ENCODE measurements at places on chromosomes 4 and X.

DNA sequence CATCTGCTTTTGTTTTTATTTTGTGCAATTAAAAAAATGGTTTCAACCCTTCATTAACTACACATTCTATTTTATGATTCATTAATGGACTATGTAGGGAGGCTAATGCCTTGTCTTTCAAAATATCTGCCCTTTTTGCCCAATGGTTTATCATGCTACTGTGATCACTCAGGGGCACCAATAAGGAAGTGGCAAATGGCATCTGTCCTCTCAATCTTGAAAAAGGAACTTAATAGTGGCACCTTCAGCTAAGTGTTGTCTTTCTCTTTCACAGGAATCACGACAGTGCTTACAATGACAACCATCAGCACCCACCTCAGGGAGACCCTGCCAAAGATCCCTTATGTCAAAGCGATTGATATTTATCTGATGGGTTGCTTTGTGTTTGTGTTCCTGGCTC is 57.1 kb downstream of the COMMD8 start:
- no peak for DNase-seq

DNA sequence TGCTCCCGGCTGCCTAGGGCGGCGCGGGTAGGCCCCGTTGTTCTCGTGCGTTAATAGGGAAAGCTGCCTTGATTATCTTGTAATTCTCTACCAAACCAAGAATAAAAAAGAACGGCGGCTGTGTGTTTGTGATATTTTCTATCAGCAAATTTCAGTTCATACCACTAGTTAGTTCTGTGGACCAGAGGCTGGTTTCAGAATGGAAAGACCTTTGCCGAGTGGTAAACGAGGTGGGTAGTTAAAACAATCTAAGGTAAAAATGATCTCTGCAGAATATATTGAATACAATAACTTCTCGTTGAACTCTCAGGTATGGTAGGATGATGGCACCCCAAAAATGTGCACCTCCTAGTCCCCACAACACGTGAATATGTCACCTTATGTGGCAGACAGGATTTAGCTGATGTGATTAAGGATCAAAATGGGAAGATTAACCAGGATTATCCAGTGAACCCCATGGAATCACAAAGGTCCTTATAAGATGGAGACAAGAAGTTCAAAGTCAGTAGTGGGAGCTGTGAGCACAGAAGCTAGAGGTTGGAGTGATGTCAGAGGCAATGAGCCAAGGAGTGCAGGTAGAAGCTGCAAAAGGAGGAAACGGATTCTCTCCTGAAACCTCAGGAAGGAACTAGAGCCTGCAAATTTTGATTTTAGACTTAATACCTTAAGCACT is 574 bp upstream of the CFAP97 start:
- no peak for DNase-seq

GRCh38 chr4:23614284-23614892 is 275.5 kb downstream of the PPARGC1A start:
- DNase-seq: no peak

GRCh38 chr4:176448761-176449160 is 129.0 kb downstream of the SPCS3 start:
- DNase-seq: no peak

DNA sequence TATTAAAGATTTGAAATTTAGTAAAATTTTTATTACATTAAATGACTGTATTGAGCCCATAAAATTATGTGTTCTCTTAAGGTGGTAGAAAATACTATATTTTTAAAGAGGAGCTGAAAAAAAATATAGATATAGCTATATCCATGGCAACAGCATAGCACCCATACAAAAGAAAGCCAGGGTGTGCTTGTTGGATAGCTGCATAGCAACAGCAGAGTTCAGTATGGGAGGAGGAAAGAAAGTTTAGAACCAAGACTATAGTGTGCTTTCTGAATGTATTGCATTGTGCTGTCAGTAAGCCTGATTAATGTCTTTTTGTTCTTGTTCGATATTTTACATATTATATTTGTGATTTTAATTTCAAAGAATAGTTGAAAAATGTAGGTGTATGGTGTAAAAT is 78.4 kb downstream of the GRID2 start:
- no peak for DNase-seq

DNA sequence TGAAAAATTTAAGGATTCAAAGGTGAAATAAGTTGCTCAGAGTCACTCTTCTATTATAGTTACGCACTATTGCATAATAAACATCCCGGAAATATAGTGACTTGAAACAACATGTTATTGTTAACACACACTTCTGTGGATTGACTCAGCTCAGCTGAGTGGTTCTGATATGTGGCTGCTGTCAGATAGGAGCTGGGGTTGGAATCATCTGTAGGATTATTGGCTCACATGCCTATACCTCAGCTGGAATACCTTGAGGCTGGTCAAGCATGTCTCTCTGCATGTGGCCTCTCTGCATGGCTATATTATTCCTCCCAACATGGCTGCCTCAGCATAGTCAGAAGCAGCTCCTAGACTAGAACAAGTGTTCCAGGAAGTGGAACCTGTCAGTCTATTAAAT is 486.7 kb upstream of the MAGEB2 start:
- no peak for DNase-seq

DNA sequence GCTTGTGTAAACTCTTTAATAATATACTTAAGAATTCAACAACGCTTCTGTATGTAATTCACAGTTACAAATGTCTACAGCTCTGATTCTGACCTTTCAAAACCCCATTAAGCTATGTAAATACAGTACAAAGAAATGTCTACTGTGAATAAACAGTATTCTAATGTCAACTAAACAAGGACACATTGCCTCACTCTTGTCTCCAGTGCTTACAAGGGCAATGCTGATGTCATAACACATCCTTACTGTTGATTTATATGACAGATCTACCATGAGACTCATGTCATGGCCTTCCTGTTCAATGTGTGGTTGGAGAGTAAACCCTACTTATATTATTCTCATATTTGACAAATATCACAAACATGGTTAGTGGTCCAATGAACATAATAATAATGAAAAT is 256.1 kb upstream of the ADGRL3 start:
- no peak for DNase-seq

DNA sequence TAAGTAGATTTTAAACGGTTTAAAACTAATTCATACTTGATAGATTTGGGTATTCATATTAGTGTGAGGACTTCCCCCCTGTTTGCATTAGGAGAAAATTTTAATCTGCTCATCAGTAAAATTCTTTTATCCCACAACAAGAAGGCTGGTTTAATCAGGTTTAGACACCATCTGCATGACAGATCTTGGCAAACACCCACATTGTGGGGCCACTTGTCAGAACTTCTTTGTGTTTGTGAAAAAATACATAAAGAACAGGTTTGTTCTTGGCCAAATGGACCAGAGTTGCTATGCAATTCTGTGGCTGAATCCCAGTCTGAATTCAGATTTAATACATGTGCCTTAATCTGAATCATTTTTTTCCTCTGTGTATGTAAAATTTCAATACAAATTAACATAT is 121.1 kb downstream of the REPS2 start:
- no peak for DNase-seq

- no peak for DNase-seq
Observed at GRCh38 chr4:84916227-84916626, 50.3 kb downstream of the WDFY3 start.

- DNase-seq: no peak
Observed at GRCh38 chrX:104334971-104335370, 80.2 kb upstream of the ESX1 start.

DNA sequence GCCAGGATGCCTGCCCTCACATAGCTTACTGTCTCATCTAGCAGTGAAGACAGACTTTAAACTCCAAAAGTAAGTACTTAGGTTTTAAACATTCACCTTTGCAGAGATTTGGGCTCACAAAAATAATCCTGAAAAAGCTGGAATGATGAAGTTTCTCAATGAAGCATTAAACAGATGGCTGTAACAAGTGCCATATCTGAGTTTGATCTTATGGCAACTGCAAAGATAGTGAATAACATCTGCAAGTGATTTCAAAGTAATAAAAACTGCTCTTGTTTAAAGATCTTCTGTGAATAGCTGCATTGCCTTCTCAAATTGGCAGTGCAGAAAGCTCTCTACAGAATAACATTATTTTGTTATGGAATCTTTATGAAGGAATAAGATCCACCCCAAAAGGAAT is 271.2 kb upstream of the SMIM31 start:
- DNase-seq: no peak

DNA sequence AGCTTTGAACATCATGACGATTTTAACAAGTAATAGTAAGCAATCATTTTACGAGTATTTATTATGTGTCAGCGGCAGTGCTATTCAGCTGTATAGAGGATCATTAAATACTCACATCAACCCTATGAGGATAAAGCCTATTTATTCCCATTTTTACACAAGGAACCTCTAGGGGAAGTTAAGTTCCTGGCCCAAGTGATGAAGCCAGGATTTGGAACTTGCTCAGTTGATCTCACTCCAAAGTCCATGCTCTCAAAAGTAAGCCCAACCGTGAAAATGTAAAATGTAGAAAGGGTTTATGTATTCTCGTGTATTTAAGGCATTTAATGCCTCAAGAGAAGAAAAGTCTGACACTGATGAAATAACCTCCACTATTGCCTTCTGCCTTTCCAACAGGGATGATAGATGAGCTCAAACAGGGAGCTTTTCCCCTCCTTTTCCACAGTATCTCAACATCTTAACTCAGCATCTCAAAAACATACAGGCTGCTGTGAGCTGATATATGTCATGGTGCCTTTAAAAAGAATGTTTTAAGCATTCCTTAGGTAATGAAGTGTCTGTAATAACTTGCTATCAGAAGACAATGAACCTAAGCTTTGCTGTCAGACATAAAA is 35.0 kb upstream of the PLA2G12A start:
- no peak for DNase-seq

DNA sequence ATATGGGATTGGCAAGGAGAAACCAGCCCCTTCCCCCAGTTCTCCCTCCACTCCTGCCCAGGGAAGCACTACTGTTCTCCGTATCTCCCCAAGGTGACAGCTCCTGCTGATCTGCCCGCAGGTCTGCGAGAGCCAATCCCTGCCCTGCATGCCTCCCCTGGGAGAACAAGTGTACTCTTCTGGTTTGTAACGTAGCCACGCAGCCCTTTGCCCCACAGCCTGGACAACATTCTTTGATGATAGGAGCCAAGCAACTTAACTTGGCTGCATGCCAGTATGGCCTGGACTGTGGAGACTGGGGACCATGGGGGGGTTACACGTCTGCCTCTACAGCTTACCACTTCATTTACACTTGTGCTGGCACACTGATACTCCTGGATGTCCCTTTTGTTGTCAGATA is 2.0 kb downstream of the STBD1 start:
- DNase-seq: no peak

DNA sequence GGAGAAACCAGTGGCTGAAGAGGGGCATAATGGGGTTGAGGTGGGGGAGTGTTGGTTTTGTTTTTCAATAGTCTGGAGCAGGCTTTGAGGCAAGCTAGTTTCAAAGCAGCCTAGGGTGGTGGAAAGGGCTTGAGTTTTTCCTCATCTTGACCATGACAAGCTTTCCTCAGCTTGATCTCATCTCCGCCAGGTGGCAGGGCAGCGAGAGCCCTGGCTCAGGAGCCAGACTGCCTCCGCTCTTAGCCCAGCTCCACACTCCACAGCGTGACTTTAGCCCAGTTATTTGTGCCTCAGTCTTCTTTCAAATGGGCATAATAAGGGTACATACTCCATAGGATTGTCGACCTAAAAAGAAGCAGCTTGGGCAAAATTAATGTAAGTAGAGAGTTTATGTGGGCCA is 29.9 kb upstream of the SOWAHD start:
- DNase-seq: no peak

- DNase-seq: no peak
Observed at GRCh38 chrX:31497086-31497485, 425.2 kb upstream of the FTHL17 start.

DNA sequence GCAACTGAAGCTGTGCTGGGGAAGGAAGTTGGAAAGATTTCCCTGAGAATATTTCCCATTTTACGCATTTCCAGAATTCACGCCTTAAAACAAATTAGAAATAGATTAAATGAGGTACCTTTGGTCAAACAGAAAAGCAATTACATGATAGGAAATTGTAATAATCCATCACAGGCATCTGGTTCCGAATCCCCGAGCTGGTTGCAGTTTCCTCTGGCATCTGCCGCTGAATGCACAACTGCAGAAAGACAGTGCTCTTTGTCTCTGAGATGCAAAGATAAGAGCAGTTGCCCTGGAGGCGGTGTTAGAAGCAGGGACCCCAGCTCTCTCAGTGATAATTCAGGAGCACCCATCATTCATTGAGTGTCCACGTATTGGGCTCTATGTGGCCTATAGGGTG is 224.4 kb downstream of the LDB2 start:
- no peak for DNase-seq

- DNase-seq: peak; percentile 10
Observed at GRCh38 chrX:17944833-17945497, 83.9 kb upstream of the RAI2 start.

DNA sequence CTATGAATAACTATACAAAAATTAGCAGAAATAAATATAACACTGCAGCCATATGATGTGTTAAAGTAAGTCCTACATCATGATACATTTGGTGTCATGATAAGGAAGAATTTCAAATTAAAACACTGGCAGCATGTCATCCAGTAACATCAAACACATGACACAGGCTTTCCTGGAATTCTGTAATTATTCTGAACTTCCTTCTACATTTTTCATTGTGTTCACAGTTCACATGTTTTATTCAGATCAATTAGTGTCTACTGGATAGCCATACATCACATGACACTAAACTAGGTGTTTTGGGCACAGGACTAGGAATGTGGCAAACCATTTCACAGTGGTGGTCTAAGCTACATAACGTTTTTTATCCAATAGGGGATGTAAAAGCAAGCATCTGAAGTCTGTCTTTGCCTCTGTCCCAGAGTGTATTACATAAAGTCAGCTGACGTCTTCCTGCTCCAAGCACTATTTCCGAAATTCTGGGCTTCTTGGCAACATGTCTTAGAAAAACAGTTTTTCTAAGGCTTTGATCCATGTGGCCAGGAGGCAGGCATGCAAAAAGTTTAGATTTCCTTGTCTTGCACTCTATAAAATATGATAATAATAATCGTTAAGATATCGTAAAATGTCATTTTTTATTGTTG is 707.9 kb downstream of the CENPC start:
- no peak for DNase-seq

GRCh38 chr4:169164669-169165415 is 105.9 kb downstream of the SH3RF1 start:
- DNase-seq: no peak

GRCh38 chrX:111719426-111720210 is 38.6 kb downstream of the ALG13 start:
- DNase-seq: no peak

- no peak for DNase-seq
Observed at GRCh38 chr4:106090826-106091225, 195.6 kb downstream of the NPNT start.

GRCh38 chrX:147875866-147876596 is 35.7 kb upstream of the FMR1 start:
- DNase-seq: no peak

DNA sequence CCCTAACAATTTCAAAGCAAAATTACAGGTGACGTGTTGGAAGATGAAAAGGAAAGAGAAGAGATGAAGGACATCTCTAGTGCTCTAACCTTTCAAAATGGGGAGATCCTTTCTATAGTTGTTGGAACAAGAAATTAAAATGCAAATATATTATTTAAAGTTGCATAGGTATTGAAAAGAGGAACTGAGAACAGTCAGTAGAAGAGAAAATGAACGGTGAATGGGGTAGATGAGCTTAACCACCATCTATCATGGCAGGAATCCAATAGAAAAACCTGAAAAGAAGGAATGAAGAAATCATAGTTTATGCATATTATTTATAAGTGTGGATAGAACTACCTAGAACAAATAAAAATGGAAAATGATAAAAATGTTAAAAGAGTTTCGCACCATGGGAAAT is 42.0 kb downstream of the ANXA5 start:
- DNase-seq: no peak

GRCh38 chr4:13309751-13310150 is 174.4 kb downstream of the RAB28 start:
- DNase-seq: no peak
